Naive thymus-derived CD4-positive, alpha-beta T cell (primary cell): ENCODE measurements at places on chromosomes 2 and 18. TPM values are rescaled to one million over a fixed set of nuclear protein-coding genes. Genes with fewer than 3 reads are reported as not detected.
A peak's percentile ranks its signal among the peaks of the same experiment; 100 is the strongest.

The EIF5B gene
- total RNA-seq = 39.8 TPM

The TMEM17 gene
- total RNA-seq = not detected

The ABCB11 gene
- total RNA-seq = not detected

The ACMSD gene
- total RNA-seq = not detected

The GDF7 gene
- total RNA-seq = not detected in 2 replicates

The DLX2 gene
- not detected for total RNA-seq

The RAB12 gene
- total RNA-seq = 25.0 TPM

The SCN3A gene
- total RNA-seq = not detected

GRCh38 chr2:6885968-6886367, 8.4 kb downstream of the RSAD2 start:
- no peaks in the 10 kb centered on the region for H3K36me3 ChIP-seq
- H3K4me3 ChIP-seq = no peak overlapping the region
- no peak for DNase-seq
- no peak overlapping the region for H3K27ac ChIP-seq
- H3K27me3 ChIP-seq = no peaks in the 10 kb centered on the region

- no peaks in the 10 kb centered on the region for H3K4me1 ChIP-seq
- no peak overlapping the region for H3K4me3 ChIP-seq
- no peaks in the 10 kb centered on the region for H3K27me3 ChIP-seq
- H3K27ac ChIP-seq = no peak overlapping the region
Observed at GRCh38 chr2:193847991-193848390, 1653.3 kb upstream of the TMEFF2 start.

- no peak for DNase-seq
- H3K27me3 ChIP-seq = no peaks in the 10 kb centered on the region
- H3K27ac ChIP-seq = no peak overlapping the region
- no peak overlapping the region for H3K4me3 ChIP-seq
- H3K36me3 ChIP-seq = no peaks in the 10 kb centered on the region
Observed at GRCh38 chr2:30408961-30409387, 38.1 kb upstream of the LCLAT1 start.

DNA sequence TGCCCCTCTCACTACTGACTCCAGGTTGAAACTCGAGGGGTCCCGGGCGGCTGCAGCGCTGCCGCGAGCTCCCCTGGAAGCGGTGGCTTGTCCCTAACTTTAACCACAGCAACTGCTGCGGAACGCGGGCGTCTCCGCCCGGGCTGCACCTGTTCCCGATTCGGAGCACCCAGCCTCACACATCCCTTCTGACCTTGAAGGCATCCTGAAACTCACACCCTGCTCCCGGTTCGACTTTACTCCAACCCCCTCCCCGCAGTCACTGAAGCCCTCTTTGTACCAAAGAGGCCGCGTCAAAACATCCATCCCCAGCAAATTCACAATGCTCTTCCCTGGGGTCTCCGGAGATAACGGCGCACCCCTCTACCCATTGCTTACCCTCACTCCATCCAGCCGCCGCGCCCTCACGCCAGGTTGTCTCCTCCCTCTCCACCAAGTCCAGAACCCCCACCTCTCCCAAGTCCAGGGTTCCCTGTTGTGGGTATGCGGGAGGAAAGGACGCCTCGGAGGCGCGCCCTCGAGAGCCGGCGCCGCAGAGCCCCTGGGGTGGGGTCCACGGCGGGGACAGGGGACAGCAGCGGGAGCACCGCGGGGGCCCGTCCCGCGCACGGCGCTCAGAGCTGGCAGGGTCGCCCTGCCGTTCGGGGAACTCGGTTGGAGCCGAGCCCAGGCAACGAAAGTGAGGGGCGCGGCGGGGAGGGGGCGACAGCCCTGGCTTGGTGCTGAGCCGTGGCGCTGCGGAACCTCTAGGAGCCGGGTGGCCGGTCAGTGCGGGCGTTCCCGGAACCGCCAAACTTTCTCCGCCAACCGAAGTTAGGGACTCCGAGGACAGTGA, 934 bp downstream of the MYO5B start:
- no peaks in the 10 kb centered on the region for H3K36me3 ChIP-seq
- no peaks in the 10 kb centered on the region for H3K4me1 ChIP-seq
- H3K4me3 ChIP-seq = no peak overlapping the region
- no peak overlapping the region for H3K27ac ChIP-seq
- peaks cover 18% of the 10 kb centered on the region for H3K27me3 ChIP-seq

DNA sequence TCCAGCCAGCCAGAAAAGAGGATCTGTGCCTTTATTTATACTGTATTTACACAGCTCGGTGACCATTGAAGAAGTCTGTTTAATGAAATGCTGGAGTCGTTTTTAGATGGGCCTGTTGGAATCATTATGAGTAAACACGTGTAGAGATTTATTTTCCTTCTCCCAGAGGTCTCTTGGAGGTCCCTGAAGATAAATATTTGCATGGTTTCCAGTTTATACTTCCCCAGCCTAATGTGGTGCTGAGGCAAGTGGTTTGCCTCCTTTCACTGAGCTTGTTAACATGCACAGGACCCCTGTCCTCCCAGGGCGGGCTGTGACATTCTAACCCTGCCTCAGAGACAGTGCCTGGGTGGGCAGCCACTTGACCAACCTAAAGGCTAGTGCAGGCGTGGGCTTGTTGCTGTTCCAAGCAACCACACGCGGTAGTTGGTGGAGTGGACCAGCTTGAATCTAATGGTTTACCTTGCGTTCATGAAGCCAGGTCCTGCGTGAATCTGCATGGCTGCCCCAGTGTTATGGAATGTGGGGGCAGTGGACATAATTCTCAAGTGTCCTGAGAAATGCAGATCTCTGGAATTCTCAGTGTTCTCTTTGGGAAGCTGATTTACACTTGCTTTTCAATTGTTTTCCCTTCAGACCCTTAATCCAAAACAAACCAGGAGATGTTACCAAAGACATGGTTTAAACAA, 130.2 kb upstream of the DLX2 start:
- H3K27ac ChIP-seq = no peak overlapping the region
- no peak for DNase-seq
- H3K4me1 ChIP-seq = no peaks in the 10 kb centered on the region
- H3K36me3 ChIP-seq = no peaks in the 10 kb centered on the region

- H3K36me3 ChIP-seq = no peaks in the 10 kb centered on the region
- H3K27me3 ChIP-seq = no peaks in the 10 kb centered on the region
- no peak overlapping the region for H3K27ac ChIP-seq
- H3K4me3 ChIP-seq = no peak overlapping the region
Observed at GRCh38 chr2:74916394-74916793, 42.0 kb upstream of the POLE4 start.

- no peak overlapping the region for H3K4me3 ChIP-seq
- no peaks in the 10 kb centered on the region for H3K36me3 ChIP-seq
- no peaks in the 10 kb centered on the region for H3K4me1 ChIP-seq
- no peak overlapping the region for H3K27ac ChIP-seq
Observed at GRCh38 chr2:198127627-198128026, 323.2 kb downstream of the PLCL1 start.

DNA sequence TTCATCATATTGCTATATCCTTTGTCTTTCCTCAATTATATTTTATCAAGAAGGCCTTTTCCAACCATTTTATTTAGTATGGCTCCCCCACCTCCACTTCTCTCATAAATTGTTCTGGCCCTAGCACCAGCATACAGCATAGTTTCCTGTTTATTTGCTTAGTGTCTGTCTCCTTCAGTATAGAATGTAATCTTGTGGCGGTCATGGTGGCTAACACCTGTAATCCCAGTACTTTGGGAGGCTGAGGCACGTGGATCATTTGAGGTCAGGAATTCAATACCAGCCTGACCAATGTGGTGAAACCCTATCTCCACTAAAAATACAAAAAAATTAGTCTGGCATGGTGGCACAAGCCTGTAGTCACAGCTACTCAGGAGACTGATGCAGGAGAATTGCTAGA, 39.6 kb upstream of the CLASP1 start:
- H3K4me3 ChIP-seq = no peak overlapping the region
- no peaks in the 10 kb centered on the region for H3K36me3 ChIP-seq
- no peak overlapping the region for H3K27ac ChIP-seq
- H3K4me1 ChIP-seq = no peaks in the 10 kb centered on the region

- H3K36me3 ChIP-seq = no peaks in the 10 kb centered on the region
- H3K4me1 ChIP-seq = no peaks in the 10 kb centered on the region
- DNase-seq = no peak
Observed at GRCh38 chr2:146189541-146189940, 1655.3 kb upstream of the ACVR2A start.

GRCh38 chr18:80233899-80234298, 13.4 kb downstream of the PARD6G start:
- no peaks in the 10 kb centered on the region for H3K4me1 ChIP-seq
- no peak overlapping the region for H3K4me3 ChIP-seq
- no peak overlapping the region for H3K27ac ChIP-seq
- H3K27me3 ChIP-seq = no peaks in the 10 kb centered on the region

DNA sequence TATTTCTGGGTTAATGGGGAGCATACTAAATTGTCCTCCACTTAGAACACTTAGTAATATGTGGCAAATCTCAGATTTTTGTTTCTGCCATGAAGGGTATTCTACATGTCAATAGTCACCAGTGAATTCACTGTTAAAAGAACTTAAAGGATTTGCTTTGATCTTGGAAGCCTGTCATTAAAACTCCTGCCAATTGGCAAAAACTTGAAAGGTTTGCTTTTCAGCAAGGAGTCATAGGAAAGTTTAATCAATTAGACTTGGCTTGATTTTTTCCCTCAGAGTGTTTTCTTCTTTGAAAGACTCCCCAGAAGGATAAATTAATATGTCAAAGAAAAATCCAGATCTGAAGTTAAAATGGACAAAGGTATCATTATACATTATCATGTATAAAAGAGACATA, 671.9 kb upstream of the PKDCC start:
- no peaks in the 10 kb centered on the region for H3K4me1 ChIP-seq
- H3K27me3 ChIP-seq = no peaks in the 10 kb centered on the region
- no peaks in the 10 kb centered on the region for H3K36me3 ChIP-seq

DNA sequence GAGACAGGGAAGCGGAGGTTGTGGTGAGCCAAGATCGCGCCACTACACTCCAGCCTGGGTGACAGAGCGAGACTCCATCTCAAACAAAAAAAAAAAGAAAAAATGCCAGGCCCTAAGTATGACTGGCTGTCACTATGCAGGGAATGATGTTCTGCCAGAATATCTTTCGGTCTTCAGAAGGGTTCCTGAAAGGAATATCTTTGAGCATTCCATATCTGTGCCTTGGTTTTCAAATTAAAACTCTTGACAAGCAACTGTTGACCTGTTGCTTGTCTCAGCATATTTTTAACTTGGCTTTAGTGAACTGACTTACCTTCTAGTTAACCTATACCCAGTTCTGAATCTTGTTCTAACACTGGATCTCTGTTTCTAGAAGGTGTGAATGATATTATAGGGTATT, 953.2 kb upstream of the FAM98A start:
- no peak overlapping the region for H3K27ac ChIP-seq
- H3K27me3 ChIP-seq = no peaks in the 10 kb centered on the region
- H3K4me3 ChIP-seq = no peak overlapping the region
- no peaks in the 10 kb centered on the region for H3K36me3 ChIP-seq
- no peak for DNase-seq

DNA sequence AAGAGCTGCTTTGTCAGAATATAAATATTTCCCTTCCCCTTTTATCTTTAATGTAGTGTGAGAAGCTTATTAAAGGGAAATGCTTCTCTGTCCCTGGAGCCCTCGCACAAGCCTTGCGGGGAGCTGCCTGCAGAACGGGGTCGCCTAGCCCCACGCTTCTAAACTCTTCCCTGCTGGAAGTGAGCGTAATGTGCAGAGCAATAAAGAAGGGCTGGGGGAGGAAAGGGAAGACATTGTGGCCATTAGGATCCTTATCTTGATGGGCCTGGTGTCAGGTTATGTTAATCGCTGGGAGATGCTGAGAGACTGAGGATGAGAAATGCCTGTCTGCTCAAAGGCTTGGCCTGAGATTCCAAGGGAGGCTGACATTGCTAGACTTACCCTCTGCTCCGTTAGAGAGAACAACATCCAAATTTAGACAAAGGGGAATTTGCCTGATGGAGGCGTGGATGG, 18.9 kb upstream of the FZD7 start:
- H3K4me3 ChIP-seq = no peak overlapping the region
- peaks cover 3% of the 10 kb centered on the region for H3K27me3 ChIP-seq
- no peak overlapping the region for H3K27ac ChIP-seq
- no peaks in the 10 kb centered on the region for H3K4me1 ChIP-seq

- H3K27ac ChIP-seq = no peak overlapping the region
- DNase-seq = peak; percentile 51
- H3K4me3 ChIP-seq = peak overlapping the region; percentile 17
- H3K27me3 ChIP-seq = no peaks in the 10 kb centered on the region
Observed at GRCh38 chr2:38959938-38960608, 70.4 kb downstream of the ARHGEF33 start.

- no peaks in the 10 kb centered on the region for H3K27me3 ChIP-seq
- H3K36me3 ChIP-seq = no peaks in the 10 kb centered on the region
- peak overlapping the region; percentile 8 for H3K4me3 ChIP-seq
Observed at GRCh38 chr2:12504443-12504842, 212.3 kb upstream of the TRIB2 start.

DNA sequence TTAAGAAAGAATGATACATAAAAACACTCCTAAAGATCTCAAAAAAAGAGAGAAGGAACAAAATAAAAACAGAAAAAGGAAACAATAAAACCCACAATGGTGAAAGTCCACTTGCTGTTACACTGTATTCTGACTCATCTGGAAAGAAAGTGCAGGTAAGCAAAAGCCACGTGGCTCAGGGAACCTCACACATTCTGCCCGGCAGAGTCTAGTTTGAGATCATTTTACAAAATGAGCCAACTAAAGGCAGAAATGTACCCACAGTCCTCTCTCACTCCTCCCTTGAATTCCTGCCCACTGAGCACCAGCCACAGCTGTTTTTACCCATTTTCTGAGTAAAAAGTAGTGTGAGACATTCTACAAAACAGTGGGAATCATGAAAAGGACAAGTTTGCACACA, 10.0 kb downstream of the KCNH7 start:
- DNase-seq = no peak
- no peaks in the 10 kb centered on the region for H3K4me1 ChIP-seq
- no peak overlapping the region for H3K4me3 ChIP-seq
- no peaks in the 10 kb centered on the region for H3K36me3 ChIP-seq
- no peak overlapping the region for H3K27ac ChIP-seq

DNA sequence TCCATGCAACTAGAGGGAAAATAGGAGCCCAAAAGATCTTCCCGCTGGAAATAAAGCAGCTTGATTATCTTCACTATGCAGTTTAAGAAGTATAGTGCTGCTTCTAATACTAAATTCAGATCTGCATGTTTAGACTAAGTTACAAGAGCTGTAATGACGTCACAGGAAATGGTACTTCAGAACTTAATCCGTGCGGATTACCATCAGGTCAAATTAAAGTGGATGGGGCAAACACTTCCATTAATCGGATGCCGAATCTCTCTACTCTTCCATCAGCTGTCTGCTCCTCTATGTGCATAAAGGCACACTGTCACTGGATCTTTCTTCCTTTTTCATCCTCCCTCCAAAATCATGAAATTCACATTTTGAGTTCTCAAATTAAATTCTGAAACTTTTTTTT, 52.6 kb downstream of the TRAPPC12 start:
- H3K27ac ChIP-seq = no peak overlapping the region
- no peaks in the 10 kb centered on the region for H3K4me1 ChIP-seq
- H3K4me3 ChIP-seq = no peak overlapping the region
- peaks cover 65% of the 10 kb centered on the region for H3K36me3 ChIP-seq
- H3K27me3 ChIP-seq = no peaks in the 10 kb centered on the region

GRCh38 chr2:225425284-225425683, 25.8 kb downstream of the NYAP2 start:
- no peaks in the 10 kb centered on the region for H3K27me3 ChIP-seq
- no peaks in the 10 kb centered on the region for H3K4me1 ChIP-seq
- no peak overlapping the region for H3K4me3 ChIP-seq
- no peak for DNase-seq
- no peak overlapping the region for H3K27ac ChIP-seq
- no peaks in the 10 kb centered on the region for H3K36me3 ChIP-seq

- no peaks in the 10 kb centered on the region for H3K4me1 ChIP-seq
- H3K27me3 ChIP-seq = no peaks in the 10 kb centered on the region
- no peaks in the 10 kb centered on the region for H3K36me3 ChIP-seq
- H3K27ac ChIP-seq = no peak overlapping the region
Observed at GRCh38 chr2:231563378-231563961, 29.2 kb upstream of the TEX44 start.
